ENCODE measurements at places on chromosomes 13 and 19. TPM values are rescaled to one million over a fixed set of nuclear protein-coding genes. Genes with fewer than 3 reads are reported as not detected.

DNA sequence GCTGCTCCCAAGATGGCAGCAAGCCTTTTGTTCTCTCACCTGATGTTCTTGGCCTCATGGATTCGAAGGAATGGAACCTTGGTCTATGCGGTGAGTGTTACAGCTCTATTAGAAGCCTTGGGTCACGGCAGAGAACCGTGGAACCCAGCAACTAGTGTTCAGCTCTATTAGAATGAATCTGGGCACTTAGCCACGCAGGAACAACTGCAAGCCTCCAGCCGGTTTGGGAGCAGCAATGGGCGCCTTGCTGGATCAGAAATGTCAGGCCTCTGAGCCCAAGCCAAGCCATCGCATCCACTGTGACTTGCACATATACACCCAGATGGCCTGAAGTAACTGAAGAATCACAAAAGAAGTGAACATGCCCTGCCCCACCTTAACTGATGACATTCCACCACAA is 1100.7 kb upstream of the PRR20A start:
- no peak for DNase-seq

- peak; percentile 78 for DNase-seq
Measured at GRCh38 chr19:45615795-45616703, 14.0 kb upstream of the GPR4 start.

DNA sequence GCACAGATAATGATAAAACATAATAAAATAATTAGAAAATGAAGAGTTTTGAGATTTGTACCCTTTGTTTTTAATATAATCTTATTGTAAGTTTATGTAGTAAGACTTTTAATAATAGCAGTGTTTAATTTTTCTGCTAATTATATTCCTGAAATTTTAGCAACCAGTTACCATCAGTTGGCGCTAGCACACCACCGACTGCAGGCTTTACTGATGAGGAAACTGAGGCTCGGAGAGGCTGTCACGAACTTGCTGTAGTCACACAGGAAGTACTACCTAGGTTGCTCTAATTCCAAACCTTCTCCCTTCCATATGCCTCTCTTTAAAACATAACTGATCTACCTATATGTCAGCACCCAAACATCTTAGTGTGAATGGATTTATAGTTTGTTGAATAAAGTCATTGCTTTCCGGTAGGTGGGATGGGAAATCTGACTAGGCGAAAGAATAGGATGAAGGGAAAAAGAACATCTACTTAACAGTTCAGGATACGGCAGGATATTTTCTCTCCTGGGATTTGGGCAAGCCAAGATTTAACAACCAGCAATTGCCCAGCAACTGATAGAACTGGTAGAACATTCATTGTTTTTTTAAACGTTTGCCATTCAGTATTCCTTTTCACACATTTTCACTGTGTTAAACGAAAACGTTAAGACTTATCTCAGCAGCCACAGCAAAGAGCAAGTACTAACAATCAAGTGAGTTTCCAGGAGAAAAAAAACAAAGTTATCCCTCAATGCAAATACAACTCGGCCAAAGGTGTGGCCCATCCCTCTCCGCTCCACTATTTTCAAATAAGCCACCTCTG is 822 bp upstream of the RFXAP start:
- no peak for DNase-seq

DNA sequence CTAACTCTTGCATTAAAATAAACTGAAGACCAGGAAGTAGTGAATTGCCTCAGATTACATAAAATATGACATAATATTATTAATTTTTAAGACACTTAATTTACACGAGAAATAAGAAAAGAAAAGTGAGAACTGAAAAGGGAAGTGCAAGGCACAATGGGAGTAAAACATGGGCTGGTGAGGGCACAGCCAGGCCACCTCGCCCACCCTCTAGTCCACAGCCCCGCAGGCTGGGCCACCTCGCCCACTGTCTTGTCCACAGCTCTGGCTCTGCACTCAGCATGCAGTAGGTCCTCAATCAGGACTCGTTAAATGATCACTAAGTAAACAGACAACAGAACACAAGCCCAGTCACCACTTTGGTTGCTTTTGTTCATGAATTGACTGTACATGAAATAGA is 67.8 kb upstream of the ARHGEF7 start:
- DNase-seq: no peak

DNA sequence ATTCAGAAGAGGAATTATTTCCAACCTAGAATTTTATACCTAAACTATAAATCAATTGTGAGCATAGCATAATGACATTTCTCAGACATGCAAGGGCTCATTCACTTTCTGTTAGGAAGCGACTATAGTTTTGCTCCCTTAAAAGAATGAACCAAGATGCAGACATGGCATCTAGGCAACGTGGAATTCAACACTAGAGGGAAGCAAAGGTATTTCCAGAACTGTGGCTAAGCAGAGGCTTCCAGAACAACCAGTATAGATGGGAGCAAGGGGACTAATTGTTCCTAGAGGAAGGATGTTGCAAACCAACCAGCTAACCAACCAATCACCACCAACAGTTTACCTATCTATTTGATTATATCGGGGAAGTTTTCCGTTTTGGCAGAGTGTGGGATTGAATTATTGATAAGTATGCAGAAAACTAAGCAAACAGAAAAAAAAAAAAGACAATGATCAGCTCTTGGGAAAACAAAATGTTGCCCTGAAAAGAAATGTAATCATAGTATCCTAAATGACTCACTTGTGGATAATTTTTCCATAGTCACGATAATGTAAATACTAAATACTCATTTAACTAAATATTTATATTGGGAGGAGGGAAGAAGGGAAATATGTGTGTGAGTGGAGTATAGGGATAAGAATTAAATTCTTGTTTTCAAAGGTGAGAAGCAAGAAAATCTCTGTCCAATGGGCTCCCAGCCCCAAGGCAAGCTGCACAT is 21.1 kb downstream of the ARL11 start:
- DNase-seq: peak; percentile 36

GRCh38 chr19:50025022-50025793 is at the start of gene VRK3:
TSS of gene VRK3 (minus strand) at chr19:50025372. CDS start at chr19:50016162, 9,210 bp downstream.
- DNase-seq: peak; percentile 99

GRCh38 chr13:43289470-43290255 is 266.3 kb downstream of the DNAJC15 start:
- no peak for DNase-seq

DNA sequence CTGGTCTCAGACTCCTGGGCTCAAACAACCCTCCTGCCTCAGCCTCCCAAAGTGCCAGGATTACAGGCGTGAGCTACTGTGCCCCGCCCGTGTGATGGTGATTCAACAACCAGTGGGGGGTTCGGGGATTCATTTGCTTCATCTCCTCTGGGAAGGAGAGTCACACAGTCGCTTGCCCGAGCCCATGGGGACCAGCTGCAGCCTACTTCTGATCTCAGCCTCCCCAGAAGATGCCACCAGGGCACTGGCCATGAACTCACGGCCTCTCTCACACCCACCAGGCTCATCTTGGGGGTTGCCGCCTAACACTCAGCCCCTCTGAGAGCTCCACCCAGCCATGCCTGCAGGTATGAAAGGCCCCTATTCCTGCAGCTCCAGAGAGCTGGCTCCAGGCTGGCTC is 6.8 kb downstream of the TOMM40 start:
- no peak for DNase-seq

DNA sequence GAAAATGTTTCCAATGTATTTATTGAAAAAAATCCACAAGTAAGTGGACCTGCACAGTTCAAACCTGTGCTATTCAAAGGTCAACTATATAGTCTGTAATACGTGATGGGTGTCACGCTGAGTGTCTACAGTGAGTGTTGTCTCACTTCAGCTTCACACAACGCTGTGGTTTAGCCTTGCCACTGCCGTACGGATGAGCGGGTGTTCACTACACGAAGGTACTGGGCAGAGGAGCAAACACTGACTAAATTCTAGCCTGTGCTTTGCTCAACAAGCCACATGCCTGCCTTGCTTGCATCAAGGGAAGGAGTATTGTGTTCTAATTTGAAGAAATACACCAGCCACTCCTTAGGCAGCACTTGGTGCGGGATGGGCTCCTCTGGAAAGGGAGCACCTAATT is 3.4 kb upstream of the FFAR3 start:
- no peak for DNase-seq

DNA sequence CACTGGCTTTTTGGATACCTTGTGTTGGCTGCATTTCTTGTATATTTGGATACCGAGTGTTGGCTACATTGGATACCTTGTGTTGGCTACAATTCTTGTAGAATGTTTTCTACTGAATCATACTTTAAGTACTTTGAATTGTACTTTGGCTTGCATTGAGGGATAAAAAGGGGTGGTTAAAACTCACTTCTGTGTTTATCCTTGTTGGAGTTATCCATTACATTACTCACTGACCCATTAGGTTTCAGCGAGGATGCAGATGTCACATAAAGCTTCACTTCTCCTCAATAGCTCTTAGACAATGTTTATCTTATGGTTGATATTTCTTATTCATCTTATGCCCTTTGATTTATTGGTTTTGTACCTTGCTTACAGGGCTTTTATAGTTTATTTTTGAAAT is 43.1 kb downstream of the PDS5B start:
- DNase-seq: no peak

DNA sequence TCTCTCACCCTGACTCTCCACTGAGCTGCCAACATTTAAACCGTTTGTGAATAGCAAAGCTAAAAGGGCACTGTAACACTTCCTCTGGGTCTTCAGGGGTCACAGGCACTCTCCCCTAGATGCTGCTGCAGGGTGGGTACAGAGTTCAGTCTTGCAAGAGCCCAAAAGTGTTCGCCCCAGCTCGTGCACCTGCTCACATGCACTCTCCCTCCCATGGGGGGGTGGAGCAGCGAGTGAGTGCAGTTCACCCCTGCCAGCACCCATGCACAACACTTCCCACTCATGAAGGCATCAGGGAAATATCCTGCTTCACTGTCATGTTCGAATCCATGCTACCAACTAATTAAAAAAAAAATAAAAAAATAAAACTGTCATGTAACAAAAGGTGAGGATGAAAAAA is 950.7 kb upstream of the PRR20A start:
- DNase-seq: no peak

DNA sequence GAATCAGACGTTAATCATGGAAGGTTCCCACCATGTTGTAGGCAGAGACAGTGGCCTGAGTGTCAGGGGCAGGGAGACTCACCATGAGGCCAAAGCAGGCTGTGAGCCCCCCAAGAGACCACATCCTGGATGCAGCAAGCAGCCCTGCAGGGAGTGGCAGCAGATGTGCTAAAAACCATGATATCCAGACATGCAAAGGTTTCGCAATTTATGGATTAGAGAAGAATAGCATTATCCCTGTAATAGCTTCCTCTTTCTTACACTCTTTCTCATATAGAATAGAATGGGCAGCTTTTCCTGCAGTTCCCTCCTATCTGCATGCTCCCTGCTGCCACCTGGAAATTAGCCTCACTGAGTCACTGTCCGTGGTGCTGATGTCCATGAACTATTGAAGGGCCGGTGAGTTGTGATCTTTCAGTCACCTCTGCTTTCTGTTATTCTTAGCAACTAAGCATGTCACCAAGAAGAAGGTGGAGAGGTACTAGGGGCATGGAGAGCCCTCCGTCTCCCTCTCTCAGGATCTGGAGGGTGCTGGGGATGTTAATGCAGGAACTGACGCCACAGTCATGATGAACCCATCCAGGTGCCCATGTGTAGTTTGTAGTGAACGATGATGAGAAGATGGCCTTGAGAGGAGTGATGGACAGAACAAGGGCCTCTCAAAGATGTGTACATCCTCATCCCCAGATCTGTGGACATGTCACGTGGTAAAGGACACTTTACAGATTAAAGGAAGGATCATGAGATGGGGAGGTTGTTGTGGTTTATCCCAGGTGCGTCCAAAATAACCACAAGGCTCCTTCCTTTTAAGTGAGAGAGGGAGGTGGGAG is 9.9 kb downstream of the CEACAM4 start:
- no peak for DNase-seq

GRCh38 chr19:16168465-16169081 is 4.8 kb downstream of the CIB3 start:
- DNase-seq: no peak

GRCh38 chr13:97237388-97237787 is 15.3 kb downstream of the MBNL2 start:
- DNase-seq: no peak

- DNase-seq: no peak
Measured at GRCh38 chr19:46759817-46760333, 13.6 kb upstream of the STRN4 start.

Gene LILRA1
- not detected for total RNA-seq

Gene DUS3L
- total RNA-seq: 56.5 TPM

Gene MCF2L
- total RNA-seq: not detected

Gene ADAMTS10
- not detected for total RNA-seq

Gene SPACA4
- total RNA-seq: not detected

Gene FPR1
- 0.57 TPM for total RNA-seq

Gene NCCRP1
- 0.10 TPM for total RNA-seq

Gene CEACAM1
- not detected for total RNA-seq
